ENCODE measurements at places on chromosomes 12 and 14.

- DNase-seq = no peak
Measured at GRCh38 chr12:44431647-44432343, 444.3 kb downstream of the NELL2 start.

DNA sequence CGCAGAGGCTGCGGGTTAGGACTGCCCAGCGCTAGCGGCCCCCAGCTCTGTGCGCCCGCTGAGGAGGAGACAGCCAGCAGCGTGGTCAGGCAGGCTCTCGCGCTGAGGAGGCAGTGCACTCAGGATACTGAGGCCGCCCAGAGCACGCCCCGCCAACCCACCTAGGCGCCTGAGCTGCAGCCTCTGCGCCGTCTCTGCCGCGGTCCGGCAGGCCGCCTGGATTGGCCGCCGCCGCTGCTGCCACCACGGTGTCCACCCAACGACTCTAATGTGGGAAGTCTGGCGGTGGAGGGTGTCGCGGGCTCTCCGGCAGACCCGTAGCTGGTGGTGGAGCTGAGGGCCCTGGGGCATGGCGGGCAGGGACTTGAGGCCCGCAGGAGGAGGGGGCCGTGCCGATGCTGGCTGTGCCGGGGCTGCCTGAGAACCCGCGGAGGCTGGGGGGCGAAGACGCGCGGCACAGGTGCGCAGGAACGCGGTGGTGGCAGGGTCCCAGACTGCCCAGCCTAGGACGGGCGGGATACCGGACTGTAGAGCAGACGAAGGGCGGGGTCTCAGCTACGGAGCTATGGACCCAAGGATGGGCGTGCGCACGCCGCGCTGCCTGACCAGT lies 69.9 kb downstream of the ASCL4 start:
- no peak for DNase-seq

GRCh38 chr12:56931474-56931978 lies 2.7 kb downstream of the SDR9C7 start:
- no peak for DNase-seq

GRCh38 chr12:1773937-1774655 lies 46.3 kb upstream of the LRTM2 start:
- DNase-seq = no peak

DNA sequence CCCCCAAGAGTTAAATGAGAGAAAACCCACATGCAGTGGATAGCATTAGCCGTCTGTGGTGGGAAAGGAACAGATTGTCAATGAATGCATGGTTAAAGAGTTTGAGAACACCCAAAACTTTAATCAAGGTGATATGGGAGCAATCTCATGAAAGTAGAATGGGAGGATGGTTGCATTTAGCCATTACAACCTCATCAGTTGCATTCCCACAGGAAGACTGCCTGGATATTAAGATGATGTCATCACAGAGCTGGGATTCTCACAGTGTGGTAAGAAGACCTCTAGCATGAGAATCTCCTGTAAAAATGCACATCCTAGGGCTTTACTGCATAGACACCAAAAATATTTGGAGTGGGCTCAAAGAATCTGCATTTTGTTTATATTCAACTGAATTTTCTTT lies 284.9 kb downstream of the RGS6 start:
- no peak for DNase-seq

GRCh38 chr12:68620519-68621471 lies 10.1 kb downstream of the RAP1B start:
- DNase-seq = no peak

- no peak for DNase-seq
Measured at GRCh38 chr14:38138473-38139138, 69.1 kb upstream of the SSTR1 start.

- DNase-seq = no peak
Measured at GRCh38 chr12:14367040-14367661, 1.7 kb downstream of the ATF7IP start.

DNA sequence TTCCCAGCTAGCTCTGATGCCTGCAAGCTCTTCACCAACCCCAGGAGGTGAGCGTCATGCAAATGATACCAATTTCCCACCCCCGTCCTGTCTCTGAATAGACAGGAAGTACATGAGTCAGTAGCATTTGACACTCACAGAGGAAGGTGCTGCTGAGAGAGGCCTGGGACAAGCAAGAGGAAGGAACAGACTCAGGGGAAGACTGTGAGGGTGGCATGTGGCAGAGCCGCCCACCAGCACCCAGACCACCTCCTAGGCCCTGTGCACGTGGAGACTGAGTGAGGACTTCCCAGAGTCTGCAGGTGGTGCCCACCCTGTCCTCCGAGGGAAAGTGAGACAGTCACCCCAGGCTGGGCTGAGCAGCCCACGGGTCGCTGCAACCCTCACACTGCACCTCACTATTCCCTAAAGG lies 199.5 kb upstream of the SFSWAP start:
- DNase-seq = no peak

- DNase-seq = no peak
Measured at GRCh38 chr14:31902945-31903646, 174.0 kb upstream of the ARHGAP5 start.

GRCh38 chr12:130668286-130669204 lies 47.6 kb downstream of the RIMBP2 start:
- no peak for DNase-seq

GRCh38 chr12:12943586-12944260 lies 8.2 kb downstream of the GPRC5D start:
- DNase-seq = no peak

- DNase-seq = no peak
Measured at GRCh38 chr12:32000373-32001005, 41.3 kb downstream of the RESF1 start.

GRCh38 chr14:90758959-90759358 lies 57.3 kb downstream of the TTC7B start:
- DNase-seq = no peak

- DNase-seq = no peak
Measured at GRCh38 chr12:96249196-96250118, 55.3 kb downstream of the ELK3 start.

- DNase-seq = no peak
Measured at GRCh38 chr12:15982071-15982470, 70.9 kb downstream of the DERA start.

GRCh38 chr14:38063711-38064320 lies 143.9 kb upstream of the SSTR1 start:
- DNase-seq = no peak
